T47D (cell line): ENCODE measurements at places on chromosomes 7 and 10.

GRCh38 chr10:56782503-56782902 is 421.4 kb upstream of the ZWINT start:
- DNase-seq: peak; percentile 29

DNA sequence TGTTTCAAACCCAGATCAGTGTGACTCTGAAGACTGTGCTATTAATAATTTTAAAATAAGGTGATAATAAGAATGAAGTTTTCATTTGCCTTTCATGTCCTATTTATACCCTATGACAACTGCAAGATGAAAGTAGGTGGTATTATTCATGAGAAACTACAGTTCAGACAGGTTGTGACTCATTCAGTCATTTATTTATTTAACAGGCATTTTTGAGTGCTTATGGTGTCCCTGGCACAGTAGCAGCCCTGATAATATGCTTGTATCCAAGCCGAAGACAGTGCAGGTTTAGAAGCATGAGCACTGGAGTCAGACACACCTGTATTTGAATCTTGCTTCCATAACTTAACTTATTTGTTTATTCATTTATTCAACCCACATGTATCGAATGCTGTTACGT is 87.1 kb downstream of the FZD1 start:
- DNase-seq: no peak

DNA sequence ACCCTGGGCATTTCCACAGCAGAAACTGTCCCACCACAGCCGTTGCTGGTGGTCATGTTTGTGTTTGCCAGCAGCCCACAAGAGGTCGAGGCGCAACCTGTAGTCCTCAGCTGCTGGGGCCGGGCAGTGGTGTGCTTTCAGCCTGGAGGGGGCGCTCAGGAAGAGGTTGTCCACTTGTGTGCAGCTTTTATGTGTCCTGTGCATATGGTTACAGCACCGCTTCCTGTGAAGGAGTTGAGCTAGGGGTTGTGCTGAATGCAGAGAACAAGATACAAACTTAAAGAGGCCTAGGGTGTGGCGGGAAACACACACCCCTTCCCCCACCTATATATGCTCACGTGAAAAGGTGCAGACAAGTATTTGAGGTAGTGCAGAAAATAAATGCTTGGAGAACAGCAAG is 29.5 kb upstream of the PFKFB3 start:
- peak; percentile 36 for DNase-seq

- peak; percentile 91 for DNase-seq
Observed at GRCh38 chr10:49407552-49408137, 11.8 kb upstream of the DRGX start.

DNA sequence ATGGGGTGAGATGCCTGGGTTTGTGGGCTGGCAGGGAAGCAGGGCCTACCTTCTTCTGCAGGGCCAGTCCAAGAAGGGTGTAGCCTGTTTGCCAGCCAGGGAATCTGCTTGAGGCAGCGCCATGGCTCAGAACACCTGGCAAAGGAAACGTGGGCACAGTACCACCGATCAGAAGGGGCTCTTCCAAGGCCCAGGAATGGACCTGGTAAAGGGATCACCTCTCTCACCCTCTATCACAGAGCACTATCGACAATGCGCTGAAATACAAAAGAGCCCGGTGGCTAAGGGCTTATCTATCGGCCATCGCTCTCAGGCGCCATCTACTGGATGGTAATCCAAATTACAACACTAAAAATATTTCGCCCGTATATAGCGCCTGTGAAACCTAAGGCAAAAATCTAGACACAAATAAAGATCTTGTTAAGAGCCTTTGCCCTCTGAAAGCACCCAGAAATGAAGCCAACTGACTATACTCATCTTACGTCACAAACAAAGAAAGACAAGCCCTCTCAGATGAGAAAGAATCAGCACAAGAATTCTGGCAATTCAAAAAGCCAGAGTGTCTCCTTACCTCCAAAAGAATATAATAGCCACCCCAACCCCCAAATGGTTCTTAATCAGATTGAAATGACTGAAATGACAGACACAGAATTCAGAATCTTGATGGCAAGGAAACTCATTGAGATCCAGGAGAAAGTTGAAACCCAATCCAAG is 217.8 kb upstream of the HPS1 start:
- no peak for DNase-seq

DNA sequence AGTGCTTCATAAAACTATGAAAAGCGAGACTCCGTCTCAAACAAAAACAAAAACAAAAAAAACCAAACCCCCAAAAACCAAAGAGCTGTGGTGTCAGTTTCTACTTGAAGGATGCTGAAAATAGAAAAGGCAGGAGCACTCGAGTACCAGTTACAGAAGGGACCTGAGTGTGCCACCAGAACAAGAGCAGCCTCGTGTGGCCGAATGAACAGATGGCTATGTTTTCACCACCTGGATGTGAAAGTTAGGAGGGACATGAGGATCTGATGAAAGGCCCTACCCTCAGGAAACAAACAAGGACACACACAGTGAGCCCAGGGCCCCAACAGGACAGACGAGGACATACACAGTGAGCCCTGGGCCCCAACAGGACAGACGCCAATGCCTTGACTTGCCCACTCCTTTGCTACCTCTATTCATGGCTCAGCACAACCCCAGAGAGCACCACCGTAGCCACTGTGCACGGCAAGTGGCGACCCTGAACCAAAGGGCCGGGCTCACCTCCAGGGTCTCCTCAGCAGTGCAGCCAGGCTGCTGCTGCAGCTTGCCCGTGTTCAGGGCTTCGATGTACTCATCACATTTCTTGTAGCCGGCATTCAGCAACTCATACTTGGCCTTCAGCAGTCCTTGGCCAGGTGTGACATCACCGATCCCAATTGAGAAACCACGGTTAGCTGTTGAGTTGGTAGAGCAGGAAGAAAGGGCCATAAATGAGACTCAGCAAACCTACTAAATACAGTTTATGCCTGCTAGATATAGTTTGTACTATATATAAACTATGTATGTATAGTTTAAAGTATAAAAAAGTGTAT is 24.9 kb downstream of the POLR3A start:
- DNase-seq: no peak

DNA sequence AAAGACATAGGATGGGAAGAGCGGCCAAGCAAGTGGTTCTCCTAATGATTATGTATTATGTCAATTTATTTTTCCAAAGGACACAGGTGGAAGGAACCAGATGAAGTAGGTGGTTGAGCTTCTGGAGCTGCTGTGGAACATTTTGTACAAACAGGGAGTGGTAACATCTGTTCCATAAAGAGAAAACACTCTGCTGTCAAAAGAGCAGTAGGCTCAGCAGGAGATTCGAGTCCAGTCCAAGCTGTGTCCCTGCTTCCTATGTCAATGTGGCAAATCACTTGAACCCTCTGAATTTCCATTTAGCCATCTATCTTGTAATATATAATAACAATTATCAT is 448.0 kb upstream of the ANKRD30A start:
- DNase-seq: no peak

GRCh38 chr7:157366722-157367121 is 29.9 kb downstream of the DNAJB6 start:
- DNase-seq: no peak

- peak; percentile 57 for DNase-seq
Observed at GRCh38 chr10:125868372-125868975, 12.6 kb downstream of the DHX32 start.

GRCh38 chr10:51097546-51097945 is 23.3 kb downstream of the PRKG1 start:
- no peak for DNase-seq

- no peak for DNase-seq
Observed at GRCh38 chr7:50555594-50556140, 9.5 kb downstream of the DDC start.

GRCh38 chr7:31145339-31145738 is 93.2 kb downstream of the ADCYAP1R1 start:
- no peak for DNase-seq

GRCh38 chr7:67554986-67555385 is 558.4 kb downstream of the TYW1 start:
- no peak for DNase-seq

DNA sequence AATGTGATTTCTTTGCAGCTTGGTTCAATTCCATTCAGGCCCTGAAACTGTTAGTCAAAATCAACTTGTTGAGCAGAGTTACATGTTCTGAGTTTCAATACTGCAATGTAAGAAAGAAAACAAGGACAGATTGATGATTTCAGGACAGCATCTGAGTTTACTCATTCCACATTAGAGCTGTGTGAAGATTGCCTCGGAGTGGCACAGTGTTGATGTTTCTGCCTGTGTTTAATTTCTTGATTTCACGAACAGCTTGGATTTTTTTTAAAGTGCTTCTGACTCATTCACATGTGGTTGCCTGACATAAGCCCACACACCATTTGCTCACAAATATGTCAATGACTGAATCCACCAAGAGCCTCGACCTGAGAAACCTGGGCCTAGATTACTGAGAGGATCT is 101.2 kb upstream of the PARD3 start:
- DNase-seq: no peak

DNA sequence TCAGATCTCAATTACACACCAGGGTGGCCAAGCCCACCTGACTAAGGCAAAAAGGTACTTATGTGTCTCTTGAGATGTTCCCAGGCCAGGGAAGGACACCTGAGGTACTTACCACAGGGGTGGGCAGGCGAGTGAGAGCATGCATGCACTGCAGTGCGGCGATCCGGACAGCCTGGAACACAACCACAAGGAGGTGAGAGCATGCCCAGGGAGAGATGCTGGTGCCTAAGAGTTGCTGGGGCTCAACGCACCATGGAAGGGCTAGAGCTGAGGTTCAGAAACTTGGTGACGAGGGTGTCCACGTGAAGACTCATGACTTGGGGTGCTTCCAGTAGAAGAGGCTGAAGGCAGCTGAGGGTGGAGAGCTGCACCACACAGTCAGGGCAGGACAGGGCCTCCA is 13.1 kb downstream of the ZDHHC16 start:
- DNase-seq: no peak

DNA sequence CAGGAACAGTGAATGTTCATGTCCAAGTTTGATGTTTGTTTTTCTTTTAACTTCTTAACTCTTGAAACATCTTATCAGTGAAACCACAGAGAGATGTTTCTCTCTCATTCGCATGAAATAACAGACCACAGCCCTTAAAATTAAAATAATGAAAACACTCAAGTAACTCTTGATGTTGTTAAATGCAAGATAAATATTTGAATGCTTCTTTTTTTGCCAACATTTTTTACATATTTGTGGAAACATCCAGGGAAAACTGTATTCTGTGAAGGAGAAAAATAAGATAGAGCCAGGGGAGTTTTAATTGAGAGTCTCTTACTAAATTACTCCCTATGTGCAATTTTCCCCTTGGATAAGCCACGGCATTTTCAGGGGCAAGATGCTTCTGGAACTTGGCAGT is 361.8 kb upstream of the MGMT start:
- no peak for DNase-seq

DNA sequence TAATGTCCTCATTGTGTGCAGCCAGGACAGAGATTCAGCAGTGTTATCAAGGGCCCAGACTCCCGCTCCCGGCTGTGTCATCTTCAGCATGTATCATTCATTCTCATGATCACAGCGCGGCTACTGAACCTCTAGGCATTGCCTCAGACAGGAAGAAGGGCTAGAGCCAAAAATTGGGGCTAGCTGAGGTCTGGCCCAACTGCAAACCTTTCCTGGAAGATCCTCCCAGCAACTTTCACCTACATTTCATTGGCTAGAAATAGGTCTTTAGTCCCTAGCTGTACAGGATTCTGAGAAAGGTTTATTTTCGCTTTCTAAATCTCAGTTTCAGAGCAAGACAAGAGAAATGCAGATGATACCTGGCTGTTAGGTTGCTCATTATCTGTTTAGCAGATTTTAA is 81.9 kb downstream of the CREM start:
- no peak for DNase-seq

DNA sequence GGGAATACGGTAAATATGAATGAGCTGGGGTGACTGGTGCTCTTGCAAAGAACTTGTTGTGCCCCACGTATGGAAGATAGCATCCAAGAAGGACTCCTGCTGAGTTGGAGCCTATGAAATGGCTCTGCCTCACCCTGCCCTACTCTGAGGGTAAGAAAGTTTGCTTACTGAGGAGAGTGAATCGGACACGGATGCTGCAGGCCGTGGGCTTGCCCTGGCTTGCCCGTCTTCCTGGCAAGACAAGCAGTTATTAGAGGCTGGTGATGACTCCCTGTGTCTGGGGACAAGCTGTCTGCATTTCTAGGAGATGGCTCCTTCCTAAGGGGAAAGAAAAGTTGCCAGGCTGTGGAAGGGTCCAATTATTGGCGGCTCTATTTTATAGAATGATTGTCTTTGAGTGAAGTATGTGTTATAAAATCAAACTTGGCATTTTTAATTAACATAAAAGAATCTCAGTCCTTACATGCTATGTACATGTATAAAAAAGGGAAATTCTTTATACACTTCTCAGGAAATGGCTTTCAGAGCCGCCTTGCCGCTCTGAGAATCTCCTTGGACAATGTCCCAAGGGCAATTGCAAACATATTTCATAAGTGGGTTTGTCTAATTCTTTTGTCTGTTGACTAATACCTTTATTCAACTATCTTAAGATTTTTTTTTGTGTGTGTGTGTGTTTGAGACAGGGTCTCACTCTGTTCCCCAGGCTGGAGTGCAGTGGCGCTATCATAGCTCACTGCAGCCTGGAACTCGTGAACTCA is 64.6 kb downstream of the CYP26A1 start:
- peak; percentile 62 for DNase-seq

GRCh38 chr10:79933961-79934360 is 14.9 kb downstream of the SFTPD start:
- DNase-seq: no peak

- no peak for DNase-seq
Observed at GRCh38 chr10:123642697-123643096, 23.5 kb upstream of the GPR26 start.

DNA sequence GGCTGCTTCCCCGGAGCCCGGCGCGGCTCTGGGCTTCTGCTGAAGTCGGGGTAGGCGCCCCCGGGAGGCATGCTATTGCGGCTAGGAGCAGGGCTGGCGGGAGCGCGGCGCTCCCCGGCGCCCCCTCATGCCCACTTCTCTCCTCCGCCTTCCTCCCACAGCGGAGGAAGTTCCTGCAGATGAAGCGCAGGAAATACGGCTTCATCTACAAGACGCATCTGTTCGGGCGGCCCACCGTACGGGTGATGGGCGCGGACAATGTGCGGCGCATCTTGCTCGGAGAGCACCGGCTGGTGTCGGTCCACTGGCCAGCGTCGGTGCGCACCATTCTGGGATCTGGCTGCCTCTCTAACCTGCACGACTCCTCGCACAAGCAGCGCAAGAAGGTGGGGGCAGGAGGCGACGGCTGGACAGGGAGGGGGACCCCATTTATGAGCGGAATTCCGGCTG is 479 bp downstream of the CYP26A1 start:
- no peak for DNase-seq

- no peak for DNase-seq
Observed at GRCh38 chr7:2838873-2839578, 5.1 kb downstream of the GNA12 start.

DNA sequence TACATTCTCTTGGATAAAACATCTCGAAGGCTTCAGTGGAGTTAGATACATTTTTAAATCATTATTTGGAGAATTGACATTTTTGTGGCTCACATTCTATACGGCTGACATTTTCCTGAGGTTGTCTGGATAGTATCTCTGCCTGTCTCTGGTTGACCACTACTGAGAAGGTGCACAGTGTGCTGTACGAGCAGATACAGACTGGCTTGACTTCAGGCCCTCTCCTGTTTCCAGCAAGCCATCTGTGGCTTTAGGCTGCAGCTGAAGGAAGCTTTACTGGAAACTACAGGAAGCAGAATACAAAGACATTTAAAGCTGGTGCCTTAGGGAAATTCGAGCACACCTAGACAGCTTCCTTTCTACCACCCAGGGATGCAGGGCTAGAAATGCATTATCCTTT is 39.3 kb upstream of the RSU1 start:
- no peak for DNase-seq
